ENCODE measurements at places on chromosomes 11 and 22.

GRCh38 chr11:130448039-130448415, 418 bp upstream of the ADAMTS15 start:
- DNase-seq: no peak

DNA sequence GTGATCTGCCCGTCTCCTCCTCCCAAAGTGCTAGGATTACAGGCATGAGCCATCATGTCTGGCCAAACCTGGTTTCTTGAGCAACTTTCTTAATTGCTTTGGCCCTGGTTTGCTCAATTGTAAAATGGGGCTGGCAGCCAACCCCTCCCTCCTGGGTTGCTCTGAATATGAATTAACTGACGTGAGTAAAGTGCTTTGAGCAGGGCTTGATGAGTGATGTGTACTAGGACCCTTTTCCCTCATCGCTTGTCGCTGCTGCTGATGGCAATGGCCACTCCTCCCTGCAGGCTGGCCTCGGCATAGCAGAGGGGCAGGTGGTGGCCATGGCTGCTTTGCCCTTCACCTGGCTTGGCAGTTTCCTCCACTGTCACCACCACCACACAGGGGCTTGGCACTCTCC, 41.5 kb downstream of the RNF141 start:
- no peak for DNase-seq

- no peak for DNase-seq
Measured at GRCh38 chr11:108622341-108622740, 28.8 kb upstream of the EXPH5 start.

DNA sequence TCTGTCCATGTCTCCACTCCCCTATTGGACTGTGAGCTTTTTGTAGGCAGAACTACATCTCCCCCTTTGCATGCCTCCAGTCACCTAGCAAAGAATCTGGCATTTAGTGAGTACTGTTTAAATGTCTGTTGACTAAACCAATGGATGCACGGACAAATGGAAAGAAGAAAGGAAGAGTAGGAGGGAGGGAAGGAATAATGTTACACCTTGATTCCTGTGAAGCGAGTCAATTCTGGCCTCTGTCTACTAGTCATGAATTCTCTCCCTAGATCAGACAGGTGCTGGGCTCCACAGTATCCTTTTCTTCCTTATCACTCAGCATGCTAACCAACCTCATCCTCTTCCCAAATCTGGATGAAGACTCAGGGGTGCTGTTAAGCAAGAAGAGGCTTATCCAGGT, 33.6 kb downstream of the GALNT18 start:
- no peak for DNase-seq

GRCh38 chr11:75597636-75598035, 35.6 kb downstream of the SERPINH1 start:
- DNase-seq: no peak

- DNase-seq: no peak
Measured at GRCh38 chr22:26937213-26937612, 279.8 kb downstream of the MIAT start.

DNA sequence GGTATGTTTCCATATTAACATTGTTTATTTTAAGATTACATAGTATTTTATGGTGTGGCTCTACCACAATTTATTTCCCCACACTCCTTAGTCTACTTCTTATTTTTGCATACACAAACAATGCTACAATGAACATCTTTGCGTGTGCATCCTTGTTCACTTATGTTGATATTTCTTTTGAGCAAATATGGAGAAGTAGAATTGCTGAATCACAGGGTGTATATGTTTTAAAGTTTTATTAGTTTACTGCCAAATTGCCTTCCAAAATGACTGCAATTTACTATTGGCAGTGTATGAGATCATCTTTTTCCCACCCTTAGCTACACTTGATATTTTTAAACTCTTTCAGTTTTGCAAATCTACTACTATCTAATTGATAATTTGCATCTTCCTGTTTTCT, 38.7 kb upstream of the FAR1 start:
- DNase-seq: no peak

GRCh38 chr22:21803811-21804249, 63.6 kb downstream of the MAPK1 start:
- DNase-seq: no peak

GRCh38 chr11:12810568-12810894, 136.3 kb downstream of the TEAD1 start:
- DNase-seq: no peak

DNA sequence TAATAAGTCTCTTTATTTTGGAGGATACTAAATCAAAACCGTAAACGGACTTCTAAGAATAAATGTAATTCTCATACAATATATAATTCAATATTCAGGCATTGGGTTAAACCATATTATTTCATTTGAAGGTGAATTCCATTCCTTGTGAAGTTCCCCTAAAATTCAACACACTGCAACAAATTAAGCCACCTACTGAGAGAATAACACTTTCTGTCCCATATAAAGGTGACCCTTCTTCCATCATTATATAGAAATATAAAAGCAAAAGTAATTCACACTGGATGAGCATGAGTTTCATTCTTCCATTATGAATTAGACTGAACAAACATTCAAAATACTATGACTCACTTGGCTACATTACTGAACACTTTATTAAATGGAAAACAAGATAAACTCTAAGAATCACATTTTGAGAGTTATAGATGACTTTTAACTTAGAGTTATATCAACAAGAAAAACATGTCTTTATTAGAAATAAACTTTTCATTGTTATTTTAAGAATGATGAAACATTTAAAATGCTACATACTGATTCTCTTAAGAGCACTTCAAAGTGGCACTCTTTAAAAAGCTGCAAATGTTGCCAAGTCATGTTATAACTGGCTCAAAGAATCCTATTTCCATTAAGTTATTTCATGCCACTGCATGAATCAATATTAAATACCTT, 2.8 kb downstream of the SESN3 start:
- no peak for DNase-seq

GRCh38 chr11:35274909-35275785, 136.2 kb downstream of the CD44 start:
- no peak for DNase-seq

GRCh38 chr11:18324381-18324780, 2.0 kb downstream of the GTF2H1 start:
- no peak for DNase-seq

- no peak for DNase-seq
Measured at GRCh38 chr22:37880668-37881440, 25.2 kb upstream of the MICALL1 start.

GRCh38 chr22:37626144-37626543, 13.3 kb upstream of the SH3BP1 start:
- DNase-seq: no peak

- no peak for DNase-seq
Measured at GRCh38 chr11:17513853-17514252, 30.4 kb downstream of the USH1C start.

DNA sequence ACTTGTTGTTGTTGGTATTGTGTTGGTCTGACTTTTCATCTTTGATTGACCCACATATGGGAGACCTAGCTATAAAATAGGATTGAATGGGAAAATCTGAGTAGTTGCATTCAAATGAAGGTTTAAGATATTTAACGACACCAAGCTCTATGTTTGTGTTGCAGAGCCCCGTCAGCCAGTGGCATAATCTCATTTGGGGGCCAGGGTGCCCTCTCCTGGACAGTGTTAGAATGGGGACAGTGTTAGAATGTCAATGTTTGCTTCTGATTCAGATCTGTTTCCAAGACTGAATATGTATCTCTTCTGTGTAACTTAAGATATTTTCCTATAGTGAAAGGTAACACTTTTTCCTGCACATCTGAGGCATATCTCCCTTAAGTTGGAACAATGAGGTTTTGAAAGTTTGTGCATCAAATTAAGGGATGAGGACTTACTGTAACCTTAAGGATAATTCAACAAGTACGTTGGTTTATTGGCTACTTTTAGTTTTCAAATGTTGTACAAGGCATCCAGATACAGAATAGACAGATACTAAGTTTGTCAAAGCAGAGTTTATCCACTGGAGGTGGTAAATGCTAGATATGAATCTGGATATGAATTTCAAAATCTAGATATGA, 5.3 kb upstream of the OR52M1 start:
- peak; percentile 40 for DNase-seq

DNA sequence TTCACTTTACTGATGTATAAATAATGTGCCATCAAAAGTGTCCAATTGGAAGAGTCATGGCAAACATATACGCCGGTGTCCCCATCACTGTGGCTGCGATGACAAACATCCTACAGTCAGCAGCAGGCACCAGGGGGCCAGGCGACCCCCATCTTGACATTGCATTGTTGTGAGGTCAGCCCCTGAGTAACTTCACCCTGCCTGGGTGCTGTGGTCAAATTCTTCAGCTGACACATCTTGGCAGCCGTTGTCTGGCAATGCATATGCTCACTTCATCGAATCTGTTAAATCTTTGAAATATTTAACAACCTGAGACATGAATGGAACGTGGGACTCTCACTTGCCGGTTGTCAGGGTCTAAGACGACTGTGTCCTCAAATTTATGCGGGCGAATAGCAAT, 430.9 kb downstream of the BRD1 start:
- no peak for DNase-seq

GRCh38 chr11:61964058-61964665, 3.3 kb downstream of the FTH1 start:
- no peak for DNase-seq

- no peak for DNase-seq
Measured at GRCh38 chr11:79050786-79051185, 390.0 kb downstream of the TENM4 start.

GRCh38 chr11:100791860-100792259, 104.8 kb downstream of the ARHGAP42 start:
- DNase-seq: no peak

DNA sequence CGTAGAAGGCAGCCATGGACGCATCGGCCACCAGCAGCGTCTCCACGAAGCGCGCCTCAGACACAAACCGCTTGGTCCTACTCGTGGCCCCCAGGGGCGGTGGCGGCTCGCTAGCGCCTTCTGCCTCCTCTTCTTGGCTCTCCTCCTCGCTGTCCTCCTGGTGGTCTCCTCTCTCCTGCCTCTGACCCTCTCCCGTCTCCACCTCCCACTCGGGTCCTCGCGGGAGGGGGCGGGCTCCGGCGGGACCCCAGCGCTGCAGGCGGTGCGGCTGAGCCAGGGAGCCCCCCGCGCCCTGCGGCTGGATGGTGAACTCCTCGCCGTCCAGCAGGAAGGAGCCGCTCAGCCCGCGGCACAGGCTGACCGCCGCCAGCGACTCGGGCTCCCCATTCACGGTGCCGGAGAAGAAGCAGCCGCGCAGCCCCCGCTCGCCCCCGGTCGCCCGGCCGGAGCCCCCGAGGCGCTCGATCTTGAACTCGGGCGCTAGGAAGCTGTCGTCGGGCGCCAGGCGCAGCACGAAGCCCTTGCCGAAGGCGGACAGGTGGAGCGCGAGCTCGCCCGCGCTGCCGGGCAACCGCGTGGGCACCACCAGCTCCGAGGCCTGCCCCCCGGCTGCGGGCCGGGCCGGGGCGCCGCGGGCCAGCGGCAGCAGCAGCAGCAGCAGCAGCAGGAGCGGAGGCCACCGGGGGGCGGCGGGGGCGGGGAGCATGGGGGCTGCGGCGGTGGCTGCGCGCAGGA, 661 bp downstream of the ADAMTS8 start:
- no peak for DNase-seq

GRCh38 chr11:102929972-102930371, 25.6 kb downstream of the MMP13 start:
- no peak for DNase-seq

- no peak for DNase-seq
Measured at GRCh38 chr11:102177126-102177525, 66.9 kb downstream of the YAP1 start.

DNA sequence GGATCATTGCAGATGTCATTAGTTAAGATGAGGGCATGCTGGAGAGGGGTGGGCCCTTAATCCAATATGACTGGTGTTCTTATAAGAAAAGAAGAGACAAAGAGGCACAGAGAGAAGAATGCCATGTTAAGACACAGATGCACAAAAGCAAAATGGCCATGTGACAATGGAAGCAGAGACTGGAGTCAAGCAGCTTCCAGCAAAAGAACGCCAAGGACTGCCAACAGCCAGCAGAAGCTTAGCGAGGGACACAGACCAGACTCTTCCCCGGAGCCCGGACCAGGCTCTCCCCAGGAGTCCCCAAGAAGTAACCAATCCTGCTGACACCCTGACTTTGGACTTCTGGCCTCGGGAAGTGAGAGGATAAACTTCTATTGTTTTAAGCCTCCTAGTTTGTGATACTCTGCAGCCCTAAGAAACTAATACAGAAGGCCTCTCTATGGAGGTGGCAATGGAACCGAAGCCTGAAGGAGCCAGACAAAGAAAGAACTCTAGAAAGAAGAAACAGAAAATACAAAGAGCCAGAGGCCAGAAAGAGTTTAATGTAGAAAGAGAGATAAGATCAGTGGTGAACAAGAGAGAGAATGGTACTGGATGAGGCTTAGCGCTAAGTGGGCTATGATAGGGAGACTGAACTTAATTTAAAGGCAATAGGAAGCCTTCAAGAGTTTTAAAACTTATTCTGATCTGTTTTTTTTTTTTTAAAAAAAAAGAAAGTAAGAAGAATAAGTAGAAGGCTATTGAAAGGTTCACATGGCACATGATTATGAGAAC, 27.7 kb downstream of the PRCP start:
- DNase-seq: no peak

- DNase-seq: no peak
Measured at GRCh38 chr11:76095891-76096290, 110.4 kb downstream of the WNT11 start.

DNA sequence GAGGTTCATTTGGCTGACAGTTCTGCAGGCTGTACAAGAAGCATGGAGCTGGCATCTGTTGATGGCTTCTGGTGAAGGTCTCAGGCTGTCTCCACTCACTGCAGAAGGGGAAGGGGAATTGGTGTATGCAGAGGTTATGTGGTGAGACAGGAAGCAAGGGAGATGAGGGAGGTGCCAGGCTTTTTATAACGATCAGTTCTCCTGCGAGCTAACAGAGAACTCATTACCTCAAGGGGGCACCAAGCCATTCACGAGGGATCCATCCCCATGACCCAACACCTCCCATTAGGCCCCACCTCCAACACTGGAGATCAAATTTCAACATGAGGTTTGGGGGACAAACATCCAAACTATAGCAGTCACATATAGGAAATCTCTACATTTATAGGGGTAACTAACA, 38.7 kb upstream of the E2F8 start:
- DNase-seq: no peak

DNA sequence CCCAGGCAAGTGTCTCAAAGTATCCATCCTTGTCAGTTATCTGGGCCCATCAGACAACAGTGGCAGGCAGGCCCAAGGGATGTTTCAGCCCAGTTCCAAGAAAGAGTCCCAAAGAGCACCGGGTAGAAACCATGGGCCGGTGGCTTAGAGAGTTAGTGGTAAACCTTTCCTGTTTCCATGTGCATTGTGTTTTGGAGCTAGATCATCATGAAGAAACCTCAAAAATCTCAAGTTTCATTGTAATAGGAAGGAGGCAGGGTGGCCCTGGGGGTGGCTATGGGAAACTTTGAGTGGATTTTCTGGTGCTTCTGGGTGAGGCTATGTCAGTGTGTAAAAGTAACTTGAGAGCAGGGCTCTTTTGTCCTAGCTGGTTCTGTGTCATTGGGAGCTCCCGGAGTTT, 68.1 kb downstream of the UBASH3B start:
- DNase-seq: no peak
